Stimulated activated CD8-positive, alpha-beta memory T cell treated with anti-CD3 and anti-CD28 coated beads, Interleukin-15, amount 100 ng/mL, for 4 hours (primary cell): ENCODE measurements at places on chromosomes 2 and 18.
A peak's percentile ranks its signal among the peaks of the same experiment; 100 is the strongest.

DNA sequence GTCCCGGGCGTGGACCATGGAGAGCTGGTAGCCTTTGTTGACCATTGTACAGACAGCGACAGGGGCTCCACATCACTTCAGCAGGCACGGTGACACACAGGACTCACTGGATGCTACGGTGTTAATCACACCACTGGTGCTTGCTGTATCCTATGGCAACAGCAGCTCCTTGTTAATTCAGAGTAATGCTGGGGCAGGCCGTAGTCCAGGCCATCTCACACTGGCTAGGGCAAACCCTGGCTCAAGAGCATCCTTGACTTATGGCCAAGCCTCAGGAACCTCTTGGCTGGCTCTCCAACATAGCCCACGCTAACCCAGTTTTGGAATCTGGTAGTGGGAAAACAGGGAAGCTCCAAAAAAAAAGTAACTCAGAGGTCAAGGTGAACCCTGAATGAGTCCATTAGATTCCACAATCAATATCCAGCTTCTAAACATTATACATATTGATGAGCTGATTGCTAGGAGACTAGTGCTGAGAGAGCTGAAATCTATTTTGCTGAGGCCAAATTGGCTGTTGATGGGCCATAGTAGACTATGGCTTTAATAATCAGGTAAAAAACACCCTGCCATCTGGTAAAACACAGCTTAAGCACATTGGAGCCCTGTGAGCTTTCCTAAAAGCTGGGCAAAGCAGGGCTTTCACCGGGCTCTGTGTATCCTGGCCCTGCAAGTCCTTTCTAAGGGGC is 253.6 kb downstream of the PRKCE start:
- no peak for DNase-seq

DNA sequence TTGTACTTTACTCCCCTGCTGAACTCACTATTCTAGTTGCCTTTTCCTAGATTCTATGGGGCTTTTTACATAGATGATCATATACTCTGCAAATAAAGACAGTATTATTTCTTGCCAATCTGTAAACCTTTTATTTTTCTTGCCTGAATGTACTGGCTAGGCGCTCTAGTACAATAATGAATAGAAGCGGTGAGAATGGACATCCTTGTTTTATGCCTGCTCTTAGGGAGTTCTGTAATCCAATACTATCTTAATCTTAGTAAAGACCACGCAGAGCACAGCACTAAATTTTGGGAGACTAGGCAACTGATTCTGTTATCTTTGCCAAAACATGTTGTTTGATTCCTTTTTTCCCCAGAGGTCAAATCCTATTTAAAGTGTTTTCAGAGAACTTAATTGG is 7.0 kb downstream of the KRCC1 start:
- DNase-seq, result no peak

DNA sequence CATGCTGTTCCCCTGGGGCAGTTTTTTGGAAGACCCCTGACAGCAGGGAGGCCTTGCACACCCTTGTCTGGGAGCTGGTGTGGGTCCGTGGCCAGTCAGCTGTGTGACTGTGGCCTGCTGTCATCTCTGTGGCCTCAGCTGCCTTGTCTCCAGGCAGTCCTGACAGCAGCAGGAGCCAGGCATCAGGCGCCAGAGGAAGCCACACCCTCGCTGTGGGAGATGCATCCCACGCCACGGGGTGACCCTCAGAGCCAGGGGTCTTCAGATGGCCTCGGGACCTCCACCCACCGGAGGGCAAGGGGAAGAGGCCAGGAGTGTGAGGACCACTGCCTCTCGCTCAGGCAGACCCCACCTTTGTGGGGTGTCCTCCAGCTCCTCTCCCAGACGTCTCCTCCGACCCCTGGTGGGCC is 5.0 kb downstream of the BOK start:
- DNase-seq, result no peak

GRCh38 chr2:108451976-108452375 is 3.0 kb downstream of the GCC2 start:
- DNase-seq, result no peak

DNA sequence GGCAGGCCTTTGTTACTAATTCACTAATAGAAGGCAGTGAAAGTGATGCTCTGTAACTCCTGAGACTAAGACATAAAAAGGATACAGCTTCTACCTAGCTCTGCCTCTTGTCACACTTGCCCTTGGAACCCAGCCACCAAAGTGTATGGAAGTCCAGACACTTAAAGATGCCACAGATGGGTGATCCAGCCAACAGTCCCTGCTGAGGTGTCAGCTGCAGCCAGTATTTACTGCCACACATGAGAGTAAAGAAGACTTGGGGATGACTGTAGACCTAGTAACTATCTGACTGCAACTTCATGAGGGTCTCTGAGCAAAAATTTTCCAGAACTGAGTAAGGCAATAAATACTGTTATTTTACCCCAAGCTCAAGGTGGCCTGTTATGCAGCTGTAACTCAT is 8.8 kb downstream of the IMMT start:
- no peak for DNase-seq

DNA sequence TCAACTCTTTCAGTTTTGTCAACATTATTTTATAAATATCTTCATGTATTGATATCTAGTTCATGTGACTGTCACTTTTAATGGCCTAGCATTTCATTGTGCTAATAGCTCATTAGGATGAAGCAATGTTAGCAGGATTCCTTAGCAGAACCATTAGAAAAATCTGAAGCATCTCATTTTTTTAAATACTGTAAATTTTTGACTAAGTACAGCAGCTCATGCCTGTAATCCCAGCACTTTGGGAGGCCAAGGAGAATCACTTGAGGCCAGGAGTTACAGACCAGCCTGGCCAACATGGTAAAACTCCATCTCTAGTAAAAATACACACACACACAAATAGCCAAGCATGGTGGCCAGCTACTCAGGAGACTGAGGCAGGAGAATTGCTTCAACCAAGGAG is 15.6 kb upstream of the ANTXR1 start:
- DNase-seq, result no peak

DNA sequence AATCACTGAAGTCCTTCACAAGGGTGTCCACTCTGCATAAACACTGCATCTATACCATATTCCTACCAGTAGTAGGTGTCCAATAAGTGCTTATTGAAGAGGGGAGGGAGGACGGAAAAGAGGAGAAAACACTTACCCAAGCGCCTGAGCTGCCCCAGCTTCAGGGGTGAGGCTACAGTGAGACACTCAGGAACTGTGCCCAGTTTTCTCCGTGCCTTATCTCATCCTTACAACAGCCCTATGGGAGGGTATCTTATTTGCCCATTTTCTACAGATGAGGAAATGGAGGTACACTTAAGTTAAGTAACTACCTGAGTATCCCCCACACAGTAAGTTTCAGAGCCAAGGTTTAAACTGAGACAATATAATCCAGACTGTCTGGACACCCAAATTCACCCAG is 41.5 kb downstream of the RNF152 start:
- DNase-seq, result no peak

GRCh38 chr2:84487298-84487996 is 28.4 kb upstream of the SUCLG1 start:
- no peak for DNase-seq

GRCh38 chr2:174617120-174617519 is 19.5 kb upstream of the WIPF1 start:
- DNase-seq, result no peak

- DNase-seq, result no peak
These were observed 6.9 kb downstream of the DCTN1 start for GRCh38 chr2:74373221-74373676.

DNA sequence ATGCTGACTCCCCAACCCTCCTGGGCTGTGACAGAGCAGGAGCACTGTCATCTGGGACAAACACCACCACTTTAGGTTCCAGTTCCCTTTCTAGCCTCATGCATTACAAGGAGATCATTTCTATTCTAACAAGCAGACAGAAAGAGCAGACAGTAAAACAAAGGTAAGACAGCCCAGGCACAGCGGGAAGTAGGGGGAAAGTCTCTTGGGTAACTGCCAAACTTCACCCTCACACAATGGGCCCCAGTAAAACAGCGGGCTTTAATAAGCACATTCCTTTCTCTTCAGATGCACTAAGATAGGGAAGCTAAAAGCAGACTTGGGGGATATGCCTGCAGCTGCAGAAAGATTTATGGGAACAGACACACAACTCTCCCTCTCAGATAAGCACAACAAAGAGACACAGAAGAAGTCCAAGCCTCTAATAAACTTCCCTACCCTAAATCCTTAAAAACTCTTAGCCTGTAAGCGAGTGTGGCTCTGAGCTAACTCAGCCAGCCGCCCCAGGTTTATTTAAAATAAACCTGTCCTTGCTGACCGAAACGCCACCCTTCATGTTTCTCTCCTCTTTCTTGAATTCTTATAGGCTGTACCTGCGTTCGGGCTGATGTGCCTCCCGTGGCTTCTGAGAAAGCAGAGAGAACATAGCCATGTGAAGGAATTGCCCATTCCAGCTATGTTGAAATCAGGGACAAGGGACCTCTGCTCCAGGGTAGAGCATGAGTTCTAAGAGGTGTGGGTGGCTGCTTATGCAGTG is 726.8 kb upstream of the DDX18 start:
- no peak for DNase-seq

GRCh38 chr2:241814643-241815476 is 5.9 kb downstream of the NEU4 start:
- DNase-seq, result no peak

- no peak for DNase-seq
These were observed 77.9 kb upstream of the DOCK10 start for GRCh38 chr2:225120186-225120585.

- no peak for DNase-seq
These were observed 26.2 kb upstream of the SPOPL start for GRCh38 chr2:138475277-138475776.

- DNase-seq, result peak; percentile 99
These were observed at the start of gene CCNT2 for GRCh38 chr2:134918526-134919340. Gene CCNT2 (plus strand): TSS chr2:134918822. CDS start chr2:134918855, 33 bp downstream.

- DNase-seq, result no peak
These were observed 62.3 kb downstream of the ADCY3 start for GRCh38 chr2:24857746-24858145.

DNA sequence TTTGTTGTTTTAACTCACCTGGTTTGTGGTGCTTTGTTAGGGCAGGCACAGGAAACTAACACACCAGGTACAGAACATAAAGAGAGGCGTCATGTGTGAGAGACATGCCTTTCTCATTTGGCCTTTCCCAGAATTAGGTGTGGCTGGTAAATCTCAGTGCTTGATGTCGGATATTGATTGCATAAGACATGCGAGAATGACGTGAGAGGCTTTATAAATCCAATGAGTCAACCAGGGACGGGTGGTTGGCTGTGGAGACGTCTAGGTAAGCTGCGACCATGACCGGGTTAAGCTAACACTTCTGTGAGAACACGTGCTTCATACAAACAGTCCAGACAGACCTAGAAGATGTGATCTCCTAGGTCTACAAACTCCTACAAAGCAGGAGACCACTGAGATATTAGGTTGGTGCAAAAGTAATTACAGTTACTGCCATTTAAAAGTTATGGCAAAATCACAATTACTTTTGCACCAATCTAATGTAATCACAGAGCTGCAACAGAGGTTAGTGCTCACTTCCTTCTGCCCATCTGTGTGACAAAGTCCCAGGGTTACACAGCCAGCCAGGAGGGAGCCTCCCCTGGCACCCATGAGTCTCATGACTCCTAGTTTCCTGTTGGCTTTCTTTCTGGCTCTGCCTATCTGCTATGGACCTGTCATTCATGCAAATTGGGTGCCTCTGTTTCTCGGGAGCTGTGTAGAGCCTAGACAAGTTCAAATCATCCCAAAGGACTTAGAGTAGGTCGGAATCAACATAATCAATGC is 98.9 kb upstream of the ATP8B1 start:
- DNase-seq, result no peak

DNA sequence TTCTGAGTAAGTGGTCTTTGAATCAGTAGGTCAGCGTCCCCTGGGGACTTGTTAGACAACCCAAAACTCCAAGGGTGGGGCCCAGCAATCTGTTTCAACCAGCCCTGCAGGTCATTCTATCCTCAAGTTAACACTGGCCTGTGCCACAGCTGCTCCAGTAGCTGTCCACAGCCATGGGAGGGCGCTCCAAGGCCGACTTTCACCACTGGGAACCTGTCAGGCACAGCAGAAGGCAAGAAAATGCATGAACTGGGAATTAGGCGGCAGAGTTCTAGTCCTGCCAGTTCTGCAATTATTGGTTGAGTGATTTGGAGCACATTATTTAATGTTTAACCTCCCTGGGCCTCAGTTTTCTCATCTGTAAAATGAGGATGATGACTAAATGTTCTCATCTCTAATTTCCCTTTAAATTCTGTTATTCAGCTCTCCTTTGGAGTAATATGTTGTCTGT is 17.4 kb upstream of the MRPL33 start:
- peak; percentile 51 for DNase-seq

DNA sequence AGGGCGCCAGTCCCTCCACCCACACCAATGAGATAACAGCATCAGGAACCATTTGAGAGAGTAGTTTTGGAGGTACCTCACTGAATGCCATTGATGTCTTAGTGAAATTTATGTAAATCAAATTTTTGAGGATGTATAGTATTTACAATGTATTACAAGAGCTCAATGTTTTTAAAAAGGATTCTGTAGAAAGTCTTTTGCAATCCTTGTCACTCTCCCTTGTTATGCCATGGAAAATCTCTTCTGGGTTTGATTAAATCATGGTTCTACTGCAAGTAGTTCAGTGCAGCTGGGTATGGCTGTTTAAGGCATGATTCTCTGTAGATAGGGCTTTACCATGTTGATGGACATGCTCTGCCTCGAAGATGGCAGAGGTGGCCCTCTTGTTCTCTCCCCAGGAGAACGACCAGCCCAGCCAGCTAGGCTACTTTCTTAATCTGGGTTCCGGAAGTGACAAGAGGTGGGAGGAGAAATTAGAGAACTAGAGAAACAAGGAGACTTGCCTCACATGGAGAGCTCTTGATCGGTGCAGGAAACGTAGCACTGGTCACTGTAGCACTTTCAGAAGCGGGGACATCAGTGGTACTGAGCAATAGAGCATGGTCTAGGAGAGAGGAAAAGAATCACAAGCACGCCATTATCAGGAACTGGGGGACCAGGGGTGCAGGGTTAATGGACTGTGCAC is 202.7 kb downstream of the CLIP4 start:
- no peak for DNase-seq

DNA sequence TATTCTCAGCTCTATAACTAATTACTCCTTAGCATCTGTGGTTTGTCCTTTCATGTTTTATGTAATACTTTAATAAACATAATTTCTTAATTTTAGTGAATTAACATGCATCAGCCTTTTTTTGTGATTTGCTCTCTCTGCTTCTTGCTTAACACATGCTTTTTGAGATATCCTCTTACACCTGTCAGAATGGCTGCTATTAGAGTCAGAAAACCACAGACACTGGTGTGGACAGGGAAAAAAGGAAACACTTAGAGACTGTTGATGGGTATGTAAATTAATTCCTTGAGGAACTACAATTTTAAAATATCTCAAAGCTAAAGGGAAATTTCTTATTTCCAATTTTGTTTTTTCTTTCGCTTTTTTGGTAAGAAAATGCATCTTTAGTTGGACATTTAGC is 549.0 kb downstream of the ZNF804A start:
- DNase-seq, result no peak

DNA sequence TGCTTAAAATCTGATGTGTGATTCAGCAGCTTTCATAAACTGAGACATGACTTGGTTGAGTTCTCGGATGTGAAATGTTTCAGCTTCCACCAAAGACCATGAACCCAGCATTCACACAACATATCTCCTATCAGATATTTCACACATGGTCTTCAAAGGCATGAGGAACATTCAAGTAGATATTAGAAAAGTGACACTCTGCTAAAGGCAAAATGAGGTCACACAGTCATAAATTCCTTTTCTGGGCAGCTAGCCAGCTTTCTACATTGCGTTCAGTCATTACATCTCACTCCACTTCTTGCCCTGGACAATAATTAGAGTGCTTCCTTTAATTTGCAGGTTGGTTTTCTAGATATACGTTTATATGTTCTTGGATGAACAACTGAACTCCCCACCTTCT is 96.7 kb downstream of the GAREM1 start:
- DNase-seq, result no peak

- no peak for DNase-seq
These were observed 19.0 kb upstream of the TMEM214 start for GRCh38 chr2:27013738-27014137.
